ENCODE measurements at places on chromosomes 12 and 14. TPM values are rescaled to one million over a fixed set of nuclear protein-coding genes. Genes with fewer than 3 reads are reported as not detected.
A peak's percentile ranks its signal among the peaks of the same experiment; 100 is the strongest.

Gene CDCA3
- total RNA-seq: 1.3 TPM

Gene KLRF1
- 1.1 TPM for total RNA-seq

Gene GALNT8
- total RNA-seq: 0.40 TPM

Gene TAS2R10
- total RNA-seq: 2.1 TPM

Gene WASHC4
- 150 TPM for total RNA-seq

Gene GPR137C
- total RNA-seq: 0.71 TPM

Gene KIF5A
- total RNA-seq: 0.21 TPM

Gene GPR162
- 23.4 TPM for total RNA-seq

Gene SBNO1
- 28.5 TPM for total RNA-seq

Gene PLEKHD1
- total RNA-seq: not detected

DNA sequence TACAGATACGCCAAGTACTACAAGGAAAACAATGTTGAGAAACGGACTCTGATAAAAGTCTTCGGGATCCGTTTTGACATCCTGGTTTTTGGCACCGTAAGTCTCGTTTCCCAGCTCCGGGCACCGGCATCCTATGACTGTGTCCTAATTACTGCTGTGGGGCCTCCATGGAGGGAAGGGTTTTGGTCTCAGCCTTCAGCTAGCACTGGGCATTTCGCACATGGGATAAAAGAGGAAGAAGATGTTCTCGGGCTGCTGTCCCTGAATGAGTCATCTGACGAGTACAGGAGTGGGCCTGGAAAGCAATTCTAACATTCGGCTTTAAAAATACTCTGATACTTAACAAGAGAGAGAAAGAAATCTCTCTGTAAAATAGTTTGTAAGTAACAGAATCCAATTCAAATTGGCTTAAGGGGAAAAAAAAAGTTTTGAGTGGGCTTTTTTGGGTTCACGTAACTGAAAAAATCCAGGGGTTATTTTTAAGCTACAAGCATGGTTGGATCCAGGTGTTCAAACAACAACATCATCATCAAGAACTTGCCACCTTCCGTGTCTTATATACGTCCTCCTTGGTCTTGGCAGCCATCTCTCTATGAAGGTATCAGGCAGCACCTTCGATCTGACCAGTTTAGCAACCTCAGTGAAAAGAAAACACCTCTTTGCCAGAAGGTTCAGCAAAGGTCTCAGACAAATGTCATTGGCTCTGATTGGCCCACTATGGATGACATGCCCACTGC, 34.4 kb upstream of the P2RX4 start:
- no peak overlapping the region for H3K27ac ChIP-seq
- peaks cover 12% of the 10 kb centered on the region for H3K4me1 ChIP-seq
- H3K4me3 ChIP-seq: no peak overlapping the region
- H3K27me3 ChIP-seq: no peaks in the 10 kb centered on the region

- H3K4me1 ChIP-seq: no peaks in the 10 kb centered on the region
- no peaks in the 10 kb centered on the region for H3K27me3 ChIP-seq
- no peak for DNase-seq
- H3K4me3 ChIP-seq: no peak overlapping the region
- H3K36me3 ChIP-seq: no peaks in the 10 kb centered on the region
- H3K27ac ChIP-seq: no peak overlapping the region
Measured at GRCh38 chr12:80411787-80412186, 32.2 kb upstream of the PTPRQ start.

DNA sequence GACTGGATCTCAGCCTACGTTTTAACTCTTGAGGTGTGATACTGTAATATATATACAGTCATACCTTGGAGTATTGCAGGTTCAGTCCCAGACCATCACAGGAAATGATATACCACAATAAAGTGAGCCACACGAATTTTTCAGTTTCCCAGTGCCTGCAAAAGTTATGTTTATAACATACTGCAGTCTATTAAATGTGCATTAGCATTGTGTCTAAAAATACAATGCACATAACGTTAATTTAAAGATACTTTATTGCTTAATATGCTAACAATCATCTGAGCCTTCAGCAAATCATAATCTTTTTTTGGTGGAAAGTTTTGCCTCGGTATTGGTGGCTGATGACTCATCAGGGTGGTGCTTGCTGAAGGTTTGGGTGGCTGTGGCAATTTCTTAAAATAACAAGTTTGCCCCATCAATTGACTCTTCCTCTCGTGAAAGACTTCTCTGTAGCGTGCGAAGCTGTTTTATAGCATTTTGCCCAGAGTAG, 18.9 kb downstream of the PYROXD1 start:
- H3K36me3 ChIP-seq: peaks cover 9% of the 10 kb centered on the region
- H3K27me3 ChIP-seq: no peaks in the 10 kb centered on the region
- H3K27ac ChIP-seq: no peak overlapping the region

DNA sequence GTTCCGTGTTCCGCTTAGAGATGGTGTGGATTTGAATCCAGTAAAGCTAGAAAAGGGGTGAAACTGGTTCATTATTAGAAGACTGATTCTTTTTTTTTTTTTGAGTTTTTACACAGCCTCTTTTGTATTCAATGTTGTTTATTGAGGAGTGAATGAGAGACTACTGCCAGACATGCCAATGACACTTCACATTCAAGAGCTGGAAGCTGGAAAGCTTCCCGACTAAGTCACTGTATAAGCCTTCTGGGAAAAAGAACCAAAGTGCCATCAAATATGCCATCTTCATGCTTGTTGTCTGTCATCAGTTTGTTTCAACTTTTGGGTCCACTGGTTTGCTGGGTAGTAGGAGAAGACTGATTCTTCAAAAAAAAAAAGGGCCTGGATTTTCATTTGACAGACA, 164.8 kb downstream of the ATP23 start:
- H3K27ac ChIP-seq: no peak overlapping the region
- no peak for DNase-seq
- H3K4me1 ChIP-seq: no peaks in the 10 kb centered on the region
- no peaks in the 10 kb centered on the region for H3K36me3 ChIP-seq
- no peaks in the 10 kb centered on the region for H3K27me3 ChIP-seq

DNA sequence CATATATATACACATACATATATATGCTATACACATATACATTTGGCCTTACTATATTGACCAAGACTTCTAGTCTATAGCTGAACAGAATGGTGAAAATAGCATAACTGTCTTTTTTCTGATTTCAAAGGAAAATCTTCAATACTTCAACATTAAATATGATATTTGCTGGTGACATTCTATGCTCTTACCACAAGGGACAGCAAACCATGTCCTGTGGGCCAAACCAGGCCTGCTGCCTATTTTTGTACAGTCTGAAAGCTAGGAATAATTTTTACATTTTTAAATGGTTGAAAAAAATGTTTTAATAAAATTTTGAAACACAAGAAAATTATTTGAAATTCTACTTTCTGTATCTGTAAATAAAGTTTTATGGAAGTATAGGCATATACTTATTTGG, 63.6 kb downstream of the EML5 start:
- H3K27me3 ChIP-seq: no peaks in the 10 kb centered on the region
- no peak overlapping the region for H3K4me3 ChIP-seq
- no peaks in the 10 kb centered on the region for H3K4me1 ChIP-seq
- no peak overlapping the region for H3K27ac ChIP-seq

DNA sequence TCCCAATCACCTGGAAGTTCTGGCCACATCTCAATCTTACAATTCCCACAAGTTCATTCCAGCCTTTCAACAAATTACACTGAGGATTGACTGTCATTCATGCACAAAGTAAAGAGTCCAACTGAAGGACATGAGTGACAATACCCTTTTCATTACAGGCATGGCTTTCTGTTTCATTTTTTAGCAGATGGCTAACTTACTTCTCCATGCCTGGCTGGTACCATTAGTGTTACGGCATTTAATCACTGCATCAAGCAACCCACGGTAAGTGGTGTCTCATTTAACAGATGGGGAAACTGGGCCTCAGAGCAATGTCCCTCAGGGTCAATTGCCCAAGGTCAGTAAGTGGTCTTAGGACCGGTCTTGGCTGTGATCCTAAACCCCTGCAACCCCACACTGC, 114.4 kb downstream of the PRICKLE1 start:
- DNase-seq: no peak
- no peak overlapping the region for H3K4me3 ChIP-seq
- no peaks in the 10 kb centered on the region for H3K4me1 ChIP-seq

DNA sequence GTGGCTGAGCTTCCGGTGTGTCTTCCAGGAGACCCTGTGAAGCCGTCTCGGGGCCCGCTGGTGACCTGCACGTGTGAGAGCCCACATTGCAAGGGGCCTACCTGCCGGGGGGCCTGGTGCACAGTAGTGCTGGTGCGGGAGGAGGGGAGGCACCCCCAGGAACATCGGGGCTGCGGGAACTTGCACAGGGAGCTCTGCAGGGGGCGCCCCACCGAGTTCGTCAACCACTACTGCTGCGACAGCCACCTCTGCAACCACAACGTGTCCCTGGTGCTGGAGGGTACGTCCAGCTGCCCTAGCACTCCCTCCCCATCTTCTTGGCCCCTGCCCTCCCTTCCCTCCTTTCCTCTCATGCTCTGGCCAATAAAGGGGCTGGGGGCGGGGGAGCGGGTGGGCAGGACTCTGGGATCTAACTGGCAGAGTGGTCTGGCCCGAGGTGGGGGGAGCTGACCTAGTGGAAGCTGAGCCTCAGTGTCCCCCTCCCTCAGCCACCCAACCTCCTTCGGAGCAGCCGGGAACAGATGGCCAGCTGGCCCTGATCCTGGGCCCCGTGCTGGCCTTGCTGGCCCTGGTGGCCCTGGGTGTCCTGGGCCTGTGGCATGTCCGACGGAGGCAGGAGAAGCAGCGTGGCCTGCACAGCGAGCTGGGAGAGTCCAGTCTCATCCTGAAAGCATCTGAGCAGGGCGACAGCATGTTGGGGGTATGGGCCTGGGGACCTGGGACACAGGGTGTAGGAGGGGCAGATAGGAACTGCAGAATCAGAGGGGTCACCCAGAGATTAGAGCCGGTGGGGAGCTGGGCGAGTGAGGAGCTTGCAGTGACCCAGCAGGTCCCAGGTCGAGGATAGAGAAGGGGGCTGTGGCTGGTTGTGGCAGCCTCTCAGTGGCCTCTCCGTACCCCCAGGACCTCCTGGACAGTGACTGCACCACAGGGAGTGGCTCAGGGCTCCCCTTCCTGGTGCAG, 6.0 kb downstream of the ACVRL1 start:
- peak overlapping the region; percentile 59 for H3K4me3 ChIP-seq
- H3K27ac ChIP-seq: peak overlapping the region; percentile 85
- no peak for DNase-seq
- H3K27me3 ChIP-seq: peaks cover 9% of the 10 kb centered on the region

DNA sequence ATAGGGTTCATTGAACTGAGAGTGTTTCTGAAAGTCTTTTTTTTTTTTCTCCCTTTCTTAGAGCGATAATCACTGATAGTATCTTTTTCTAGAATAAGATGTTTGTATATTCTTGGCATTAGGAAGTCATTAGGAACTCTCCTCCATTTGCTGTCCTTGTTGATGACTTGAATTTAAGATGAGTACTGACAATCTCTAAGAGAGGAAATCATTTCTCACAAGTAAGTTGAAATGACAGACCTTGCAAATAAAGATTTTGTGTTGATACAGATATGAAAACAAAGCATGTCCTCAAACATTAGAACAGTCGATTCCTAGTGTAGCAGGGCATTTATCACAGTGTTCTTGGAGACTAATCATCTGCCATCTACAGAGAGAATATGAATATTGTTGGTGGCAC, 458.4 kb upstream of the SYT1 start:
- H3K4me3 ChIP-seq: no peak overlapping the region
- H3K4me1 ChIP-seq: no peaks in the 10 kb centered on the region
- H3K27me3 ChIP-seq: no peaks in the 10 kb centered on the region
- no peaks in the 10 kb centered on the region for H3K36me3 ChIP-seq

- no peaks in the 10 kb centered on the region for H3K36me3 ChIP-seq
- peaks cover 3% of the 10 kb centered on the region for H3K27me3 ChIP-seq
- H3K27ac ChIP-seq: no peak overlapping the region
- no peak for DNase-seq
Measured at GRCh38 chr12:52806169-52806811, 7.6 kb downstream of the KRT4 start.

DNA sequence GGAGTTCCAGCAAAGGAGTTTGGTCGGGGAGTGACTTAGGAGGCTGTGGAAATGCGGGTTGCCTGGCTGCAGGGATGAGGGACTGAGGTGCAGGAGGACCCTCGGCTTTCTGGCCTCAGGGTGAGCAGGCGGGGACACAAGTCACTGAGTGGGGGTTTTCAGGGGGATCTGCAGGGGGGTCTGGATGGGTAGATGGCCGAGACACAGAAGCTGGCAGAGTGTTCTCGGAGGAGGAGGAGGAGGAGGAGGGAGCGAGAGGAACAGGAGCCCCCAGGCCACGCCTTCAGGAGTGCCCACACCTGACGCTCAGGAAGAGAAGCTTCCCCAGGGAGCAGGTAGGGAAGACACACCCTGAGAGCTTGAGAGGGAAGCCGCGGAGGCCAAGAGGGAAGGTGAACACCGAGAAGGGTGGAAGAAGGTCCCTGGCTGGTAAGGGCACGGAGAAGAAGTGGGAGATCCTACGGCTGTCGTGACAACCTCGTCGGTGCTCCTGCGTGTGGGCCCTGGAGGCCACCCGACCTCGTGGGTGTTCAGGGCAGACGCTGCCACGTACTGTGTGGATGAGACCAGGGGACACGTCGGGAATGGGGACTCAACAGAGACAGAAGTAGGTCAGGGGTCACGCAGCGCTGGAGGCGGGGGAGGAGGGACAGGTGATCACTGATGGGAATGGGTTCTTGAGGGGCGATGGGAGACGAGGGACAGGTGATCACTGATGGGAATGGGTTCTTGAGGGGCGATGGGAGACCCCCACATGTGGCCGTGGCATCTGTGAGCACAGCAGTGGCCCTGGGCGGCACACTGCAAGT, 109.4 kb downstream of the PIWIL1 start:
- no peak overlapping the region for H3K27ac ChIP-seq
- no peak overlapping the region for H3K4me3 ChIP-seq
- H3K4me1 ChIP-seq: no peaks in the 10 kb centered on the region
- H3K27me3 ChIP-seq: no peaks in the 10 kb centered on the region
- no peaks in the 10 kb centered on the region for H3K36me3 ChIP-seq

GRCh38 chr12:100360450-100360849, 3.6 kb downstream of the SLC17A8 start:
- H3K27me3 ChIP-seq: no peaks in the 10 kb centered on the region
- no peak overlapping the region for H3K27ac ChIP-seq
- H3K4me1 ChIP-seq: peaks cover 19% of the 10 kb centered on the region
- no peak for DNase-seq
- H3K36me3 ChIP-seq: no peaks in the 10 kb centered on the region

- no peak for DNase-seq
- H3K27ac ChIP-seq: no peak overlapping the region
- no peaks in the 10 kb centered on the region for H3K27me3 ChIP-seq
- H3K36me3 ChIP-seq: no peaks in the 10 kb centered on the region
- no peaks in the 10 kb centered on the region for H3K4me1 ChIP-seq
Measured at GRCh38 chr14:96959992-96960391, 162.8 kb downstream of the VRK1 start.

DNA sequence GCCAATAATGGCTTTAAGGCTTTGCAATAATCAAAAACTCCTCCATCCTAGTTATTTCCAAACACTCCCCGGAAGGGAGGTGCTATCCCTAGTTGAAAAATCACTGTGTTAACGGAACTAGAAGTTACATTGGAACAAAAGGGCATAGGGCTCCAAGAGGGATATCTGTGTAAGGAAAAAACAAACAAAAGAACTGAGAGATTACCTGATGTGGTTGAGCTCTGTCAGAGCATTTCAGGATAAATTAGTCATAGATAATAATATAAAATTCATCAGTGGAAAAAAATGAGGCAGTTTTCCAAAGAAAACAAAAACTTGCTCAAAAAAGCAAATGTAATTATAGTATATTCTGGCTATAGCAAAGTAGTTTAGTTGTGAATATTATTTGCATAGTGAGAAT, 27.4 kb upstream of the PAPLN start:
- H3K4me3 ChIP-seq: no peak overlapping the region
- H3K4me1 ChIP-seq: peaks cover 2% of the 10 kb centered on the region
- no peaks in the 10 kb centered on the region for H3K27me3 ChIP-seq
- H3K27ac ChIP-seq: no peak overlapping the region
- no peak for DNase-seq
